CD14-positive monocyte (primary cell): ENCODE measurements at places on chromosomes 4 and X.

DNA sequence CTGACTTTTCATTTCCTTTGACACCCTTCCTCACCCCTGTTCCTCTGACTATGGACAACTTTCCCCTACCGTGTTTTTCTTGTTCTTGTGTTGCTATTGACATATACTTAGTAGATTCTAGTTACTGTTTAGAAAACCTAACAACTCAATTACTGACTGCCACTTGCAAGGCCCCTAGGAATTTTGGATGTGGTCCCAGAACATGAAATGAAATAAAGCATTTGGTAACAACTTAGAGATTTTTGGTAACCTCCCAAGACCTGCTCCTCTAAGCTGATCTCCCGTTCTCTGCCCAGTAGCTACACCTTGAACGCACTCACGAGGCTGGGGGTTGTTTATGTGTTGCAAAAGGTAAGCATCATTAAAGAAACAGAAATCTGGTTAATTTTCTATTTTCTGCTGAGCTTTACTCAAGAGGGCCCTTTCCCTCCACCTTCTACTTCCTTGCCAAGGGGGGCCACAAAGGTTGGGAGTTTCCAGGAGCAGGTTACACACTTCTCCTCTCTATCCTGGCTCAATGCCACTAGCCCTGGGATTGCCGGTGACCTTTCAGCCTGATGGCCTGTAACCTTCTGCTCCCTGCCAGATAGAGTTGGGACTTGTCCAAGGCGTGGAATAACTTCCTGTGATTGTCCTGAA is 20.5 kb downstream of the GAB3 start:
- H3K27me3 ChIP-seq = no peaks in the 10 kb centered on the region
- peak overlapping the region; percentile 53 for H3K27ac ChIP-seq
- no peak for DNase-seq
- no peak overlapping the region for H3K4me3 ChIP-seq
- H3K4me1 ChIP-seq = peaks cover 100% of the 10 kb centered on the region
- H3K36me3 ChIP-seq = no peaks in the 10 kb centered on the region

- peaks cover 22% of the 10 kb centered on the region for H3K4me1 ChIP-seq
- H3K4me3 ChIP-seq = no peak overlapping the region
- H3K27ac ChIP-seq = no peak overlapping the region
- no peaks in the 10 kb centered on the region for H3K36me3 ChIP-seq
Observed at GRCh38 chr4:110625576-110626257, 2.8 kb upstream of the PITX2 start.

DNA sequence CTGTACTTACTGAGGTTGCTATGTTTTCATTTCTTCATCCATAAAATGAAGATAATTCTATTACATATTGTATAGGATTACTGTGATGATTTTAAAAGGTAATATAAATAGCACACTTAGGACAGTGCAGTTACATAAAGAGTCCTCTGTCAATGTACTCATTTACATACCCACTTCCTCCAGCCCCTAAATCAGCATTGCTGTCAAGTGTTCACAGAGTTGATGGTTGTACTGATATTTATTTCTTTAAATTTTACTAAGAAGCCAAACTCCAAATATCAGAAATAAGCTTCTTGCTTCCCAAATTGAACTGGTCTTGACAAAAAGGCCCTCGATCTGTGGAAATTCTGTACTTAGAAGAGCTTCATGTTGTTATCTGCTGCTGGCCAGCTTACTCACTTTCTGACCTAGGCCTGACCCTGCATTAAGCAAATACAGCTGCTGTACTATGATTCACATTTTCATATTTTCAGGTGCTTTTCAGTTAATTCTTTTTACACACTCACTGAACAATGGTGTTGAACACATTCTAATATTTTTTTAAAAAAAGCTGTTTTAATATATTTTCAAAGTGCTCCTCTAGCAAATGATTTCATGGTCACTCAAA is 259.6 kb downstream of the UNC5C start:
- no peaks in the 10 kb centered on the region for H3K36me3 ChIP-seq
- H3K4me3 ChIP-seq = no peak overlapping the region
- H3K27me3 ChIP-seq = no peaks in the 10 kb centered on the region
- H3K4me1 ChIP-seq = no peaks in the 10 kb centered on the region

- DNase-seq = no peak
- peak overlapping the region; percentile 95 for H3K27ac ChIP-seq
- H3K27me3 ChIP-seq = no peaks in the 10 kb centered on the region
- H3K4me3 ChIP-seq = peak overlapping the region; percentile 61
- H3K36me3 ChIP-seq = peaks cover 26% of the 10 kb centered on the region
- H3K4me1 ChIP-seq = peaks cover 67% of the 10 kb centered on the region
Observed at GRCh38 chrX:154370300-154371016, 4.0 kb downstream of the FLNA start.

- no peaks in the 10 kb centered on the region for H3K4me1 ChIP-seq
- no peaks in the 10 kb centered on the region for H3K36me3 ChIP-seq
- H3K27me3 ChIP-seq = no peaks in the 10 kb centered on the region
- no peak overlapping the region for H3K27ac ChIP-seq
Observed at GRCh38 chr4:45007508-45007907, 281.2 kb upstream of the GNPDA2 start.

- no peak overlapping the region for H3K4me3 ChIP-seq
- H3K4me1 ChIP-seq = peaks cover 15% of the 10 kb centered on the region
- no peaks in the 10 kb centered on the region for H3K36me3 ChIP-seq
- H3K27me3 ChIP-seq = no peaks in the 10 kb centered on the region
- no peak overlapping the region for H3K27ac ChIP-seq
- DNase-seq = peak; percentile 79
Observed at GRCh38 chr4:36385951-36386571, 104.6 kb downstream of the DTHD1 start.

DNA sequence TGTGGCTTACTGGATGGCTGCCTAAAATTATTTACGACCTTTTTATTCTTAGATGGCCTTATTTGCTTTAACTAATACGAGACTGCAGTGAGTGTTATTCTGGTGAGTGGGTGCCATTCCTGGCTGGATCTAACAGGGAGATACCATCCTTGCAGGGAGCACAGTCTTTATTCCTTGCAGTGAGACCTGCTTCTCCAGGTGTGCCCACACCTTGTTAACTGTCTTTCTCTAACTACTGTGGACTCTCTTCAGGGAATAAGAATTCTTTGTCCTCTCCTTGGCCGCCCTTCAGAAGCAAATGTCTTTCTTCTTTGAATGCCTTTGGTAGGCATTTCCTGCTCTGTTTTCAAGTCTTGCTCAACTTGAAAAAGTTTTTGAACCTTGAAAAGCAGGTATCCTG is 34.1 kb upstream of the STOX2 start:
- no peaks in the 10 kb centered on the region for H3K36me3 ChIP-seq
- no peak overlapping the region for H3K4me3 ChIP-seq
- no peaks in the 10 kb centered on the region for H3K27me3 ChIP-seq
- no peak overlapping the region for H3K27ac ChIP-seq

DNA sequence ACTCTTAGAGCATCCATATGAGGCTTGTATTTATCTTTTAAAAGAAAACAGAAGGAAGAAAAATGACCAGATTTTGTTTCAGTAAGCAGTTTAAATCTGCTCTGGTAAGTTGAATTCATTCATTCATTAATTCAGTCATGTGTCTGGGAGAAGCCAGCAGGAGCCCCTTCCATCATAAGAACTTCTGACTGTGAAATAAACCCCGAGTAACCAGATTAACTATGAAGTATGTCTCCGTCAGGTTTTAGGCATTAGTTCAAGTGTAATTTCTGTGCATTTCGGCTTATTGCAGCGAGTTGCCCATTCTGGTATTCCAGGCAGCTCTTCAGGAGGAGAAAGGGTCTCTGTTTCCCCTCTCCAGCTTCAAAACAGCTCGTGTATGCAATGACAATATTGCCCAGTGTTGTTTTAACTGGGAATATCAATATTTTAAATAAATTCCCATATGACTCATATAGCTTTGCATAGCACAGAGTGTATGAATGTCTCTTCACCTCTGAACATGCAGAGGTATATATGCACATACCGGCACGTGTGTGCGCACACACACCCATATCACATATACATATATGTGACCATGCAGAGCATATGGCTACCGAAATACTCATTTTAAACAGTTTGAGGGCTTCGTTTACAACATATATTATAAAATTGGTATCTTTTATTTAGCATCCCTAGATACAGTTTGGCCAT is 255.3 kb downstream of the BCOR start:
- no peaks in the 10 kb centered on the region for H3K4me1 ChIP-seq
- H3K27me3 ChIP-seq = no peaks in the 10 kb centered on the region
- H3K36me3 ChIP-seq = no peaks in the 10 kb centered on the region
- DNase-seq = no peak

- no peaks in the 10 kb centered on the region for H3K4me1 ChIP-seq
- H3K4me3 ChIP-seq = no peak overlapping the region
- no peak overlapping the region for H3K27ac ChIP-seq
- DNase-seq = no peak
- peaks cover 90% of the 10 kb centered on the region for H3K36me3 ChIP-seq
Observed at GRCh38 chr4:55887594-55887993, 34.1 kb downstream of the EXOC1 start.

DNA sequence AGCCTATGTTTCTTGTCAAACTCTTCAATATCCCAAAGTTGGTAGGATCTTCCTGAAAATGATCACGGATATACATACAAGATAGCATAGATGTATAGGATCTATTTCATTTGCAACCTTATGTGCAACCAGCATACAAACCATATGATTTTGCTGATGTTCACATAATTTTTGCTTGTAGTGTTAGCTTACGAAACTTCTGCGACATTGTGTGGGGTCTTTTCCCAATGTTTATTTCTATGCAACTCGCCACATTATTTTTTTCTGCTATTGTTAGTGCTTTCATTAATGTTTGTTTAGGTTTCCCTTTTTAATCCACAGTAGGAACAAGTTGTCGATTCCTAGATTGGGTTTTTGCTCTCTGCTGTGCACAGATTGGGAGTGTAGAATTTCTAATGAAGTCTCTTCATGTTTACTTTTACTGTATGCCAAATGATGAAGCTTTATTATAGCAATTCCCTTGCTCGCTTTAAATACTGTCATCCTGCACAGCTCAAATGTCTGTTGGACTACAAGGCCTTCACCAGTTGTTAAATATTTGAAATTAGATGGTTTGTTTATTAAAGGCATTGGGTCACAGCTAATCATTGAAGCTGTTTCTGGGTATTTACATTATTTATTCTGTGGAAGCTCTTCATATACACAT is 257.6 kb upstream of the PCDH7 start:
- H3K4me1 ChIP-seq = no peaks in the 10 kb centered on the region

GRCh38 chr4:158625544-158625943 is 46.1 kb downstream of the C4orf46 start:
- no peaks in the 10 kb centered on the region for H3K4me1 ChIP-seq
- no peak overlapping the region for H3K27ac ChIP-seq
- no peaks in the 10 kb centered on the region for H3K27me3 ChIP-seq
- DNase-seq = no peak
- no peak overlapping the region for H3K4me3 ChIP-seq

- no peak for DNase-seq
- H3K4me3 ChIP-seq = peak overlapping the region; percentile 46
- H3K27me3 ChIP-seq = peaks cover 3% of the 10 kb centered on the region
- H3K4me1 ChIP-seq = no peaks in the 10 kb centered on the region
- no peaks in the 10 kb centered on the region for H3K36me3 ChIP-seq
Observed at GRCh38 chrX:131762802-131763234, 218.9 kb downstream of the OR13H1 start.

GRCh38 chr4:8308856-8309771 is 39.6 kb downstream of the HTRA3 start:
- no peaks in the 10 kb centered on the region for H3K36me3 ChIP-seq
- no peaks in the 10 kb centered on the region for H3K4me1 ChIP-seq
- H3K4me3 ChIP-seq = no peak overlapping the region
- no peak overlapping the region for H3K27ac ChIP-seq
- no peak for DNase-seq

DNA sequence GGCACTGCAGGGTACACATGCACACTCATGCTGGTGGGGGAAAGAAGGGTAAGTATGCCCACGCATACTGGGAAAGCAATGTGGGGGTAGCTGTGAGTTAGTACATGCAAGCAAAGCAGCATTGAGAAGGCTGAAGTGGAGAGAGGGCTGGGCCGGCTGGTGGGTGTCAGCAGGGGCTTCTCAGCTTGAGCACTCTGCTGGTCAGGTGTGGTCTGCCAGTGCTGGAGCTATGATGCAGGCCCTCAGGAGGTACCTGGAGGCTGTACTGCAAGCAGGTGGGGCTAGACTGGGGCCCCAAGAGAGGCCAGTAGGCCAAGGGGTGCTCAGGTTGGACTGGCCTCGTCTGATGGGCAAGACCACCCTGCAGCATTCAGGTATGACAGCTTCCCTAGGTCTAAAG is 61.9 kb upstream of the SERPINA7 start:
- H3K27ac ChIP-seq = no peak overlapping the region
- no peak for DNase-seq
- H3K4me3 ChIP-seq = no peak overlapping the region
- no peaks in the 10 kb centered on the region for H3K36me3 ChIP-seq
- H3K27me3 ChIP-seq = no peaks in the 10 kb centered on the region

- H3K4me3 ChIP-seq = no peak overlapping the region
- H3K4me1 ChIP-seq = no peaks in the 10 kb centered on the region
- no peak overlapping the region for H3K27ac ChIP-seq
- H3K27me3 ChIP-seq = no peaks in the 10 kb centered on the region
- DNase-seq = no peak
Observed at GRCh38 chr4:159144112-159144694, 41.3 kb downstream of the RAPGEF2 start.

DNA sequence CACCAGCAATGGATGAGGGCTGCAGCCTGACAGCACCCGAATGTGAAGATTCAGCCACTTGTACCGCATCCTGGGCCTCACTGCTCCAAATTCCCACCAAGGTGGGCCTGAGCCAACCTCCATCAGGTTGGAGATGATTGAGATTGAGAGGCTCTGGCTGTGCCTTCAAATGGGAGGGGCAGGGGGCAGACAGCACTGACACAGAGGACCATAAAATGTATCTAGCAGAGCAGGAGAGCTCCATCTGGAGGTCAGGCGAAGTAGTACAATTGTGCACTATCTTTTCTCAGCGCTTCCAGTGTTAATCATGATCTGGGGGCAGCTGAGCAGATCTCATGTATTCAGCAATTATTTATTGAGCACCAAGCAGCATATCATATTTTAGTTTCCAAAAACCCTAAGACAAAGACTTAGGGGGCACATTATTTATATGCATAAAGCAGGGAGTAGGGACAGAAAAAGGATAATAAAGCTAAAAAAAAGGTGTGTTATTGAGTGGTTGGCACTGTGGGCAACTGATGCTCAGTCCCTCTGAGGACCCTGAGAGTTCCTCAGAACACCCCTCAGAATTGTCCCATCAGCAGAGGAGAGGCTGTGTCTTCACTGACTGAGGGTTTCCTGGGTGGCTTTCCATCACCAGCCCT is 31.6 kb upstream of the C1QTNF7 start:
- H3K4me3 ChIP-seq = no peak overlapping the region
- H3K27ac ChIP-seq = no peak overlapping the region
- no peak for DNase-seq
- H3K27me3 ChIP-seq = no peaks in the 10 kb centered on the region

GRCh38 chr4:105966051-105966450 is 70.8 kb downstream of the NPNT start:
- DNase-seq = no peak
- no peak overlapping the region for H3K4me3 ChIP-seq
- no peaks in the 10 kb centered on the region for H3K4me1 ChIP-seq
- H3K27me3 ChIP-seq = no peaks in the 10 kb centered on the region
- no peaks in the 10 kb centered on the region for H3K36me3 ChIP-seq

DNA sequence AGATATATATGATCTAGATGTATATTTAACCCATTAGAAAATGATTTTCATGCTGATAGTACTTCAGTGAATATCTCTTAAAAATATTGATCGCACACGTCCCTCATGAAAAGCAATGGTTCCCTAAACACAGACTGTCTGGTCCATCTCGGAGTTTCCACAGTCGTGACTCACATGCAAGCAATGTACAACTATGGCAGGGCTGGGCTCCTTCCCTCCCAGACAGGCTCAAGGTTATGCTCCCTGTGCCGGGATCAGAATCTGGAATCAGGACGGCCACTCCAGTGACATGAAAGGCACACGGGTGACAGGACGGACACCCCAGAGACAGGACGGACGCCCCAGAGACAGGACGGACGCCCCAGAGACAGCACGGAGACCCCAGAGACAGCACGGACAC is 40.2 kb upstream of the PPP2R3B start:
- no peak overlapping the region for H3K27ac ChIP-seq
- H3K36me3 ChIP-seq = no peaks in the 10 kb centered on the region
- H3K4me3 ChIP-seq = no peak overlapping the region
- peaks cover 18% of the 10 kb centered on the region for H3K27me3 ChIP-seq
- no peak for DNase-seq
